NCI-H1417 (cell line): ENCODE measurements at places on chromosomes 16 and 17.

GRCh38 chr16:75541236-75541635 lies 5.3 kb upstream of the CHST5 start:
- DNase-seq: no peak

DNA sequence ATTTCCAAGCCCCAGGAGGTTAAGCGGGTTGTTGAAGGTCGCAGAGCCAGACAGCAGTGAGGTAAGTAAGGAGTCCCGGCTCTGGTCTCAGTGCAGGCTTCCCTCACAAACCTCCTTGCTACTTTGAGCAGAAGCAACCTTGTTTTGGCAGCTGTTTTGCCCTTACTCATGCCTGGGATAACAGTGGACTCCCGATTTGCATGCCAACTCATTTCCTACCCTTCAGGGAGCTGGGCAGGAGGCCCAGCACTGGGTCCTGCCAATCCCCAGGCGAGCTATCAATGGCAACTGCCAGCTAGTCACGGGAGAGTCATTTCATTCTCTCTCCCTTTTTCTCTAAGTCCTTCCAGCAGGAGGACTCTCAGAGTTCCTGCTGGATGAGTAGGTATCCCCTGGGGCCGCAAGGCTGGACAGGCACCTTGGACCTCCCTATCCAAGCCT lies 72.0 kb upstream of the KSR1 start:
- DNase-seq: no peak

- DNase-seq: peak; percentile 60
Measured at GRCh38 chr17:32590974-32591373, 104.2 kb downstream of the CDK5R1 start.

- DNase-seq: no peak
Measured at GRCh38 chr16:9862327-9862726, 319.9 kb downstream of the GRIN2A start.

DNA sequence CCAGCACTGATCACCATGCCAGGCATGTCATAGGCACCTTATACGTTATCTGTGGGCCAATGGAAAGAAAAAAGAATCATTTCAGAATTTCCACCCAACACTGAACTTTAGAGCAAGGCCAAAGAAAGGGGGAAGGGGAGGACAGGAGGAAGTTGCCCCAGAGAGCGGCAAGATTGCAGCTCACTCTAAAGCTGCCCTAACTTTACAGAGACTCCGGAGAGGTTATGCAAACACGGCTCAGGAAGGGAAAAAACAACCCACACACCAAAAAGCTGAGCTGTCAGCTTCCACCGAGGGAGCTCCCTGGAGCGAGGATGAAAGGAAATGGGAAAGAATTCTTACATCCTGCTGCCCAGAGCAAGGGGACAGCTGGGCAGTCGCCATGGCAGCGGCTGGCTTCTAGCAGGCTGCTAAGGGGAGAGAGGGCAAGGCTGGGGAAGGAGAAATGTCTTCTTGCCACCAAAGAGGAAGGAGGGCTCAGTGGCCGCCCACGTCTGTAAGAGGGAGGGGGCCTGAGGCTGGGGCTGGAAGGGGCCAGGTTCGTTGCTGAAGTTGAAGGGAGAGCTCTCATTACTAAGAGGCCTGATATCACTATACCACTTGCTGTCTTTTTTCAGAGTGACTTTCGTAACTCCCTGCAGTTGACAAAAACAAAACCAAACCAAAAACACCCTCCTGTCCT lies 18.2 kb downstream of the COTL1 start:
- no peak for DNase-seq

DNA sequence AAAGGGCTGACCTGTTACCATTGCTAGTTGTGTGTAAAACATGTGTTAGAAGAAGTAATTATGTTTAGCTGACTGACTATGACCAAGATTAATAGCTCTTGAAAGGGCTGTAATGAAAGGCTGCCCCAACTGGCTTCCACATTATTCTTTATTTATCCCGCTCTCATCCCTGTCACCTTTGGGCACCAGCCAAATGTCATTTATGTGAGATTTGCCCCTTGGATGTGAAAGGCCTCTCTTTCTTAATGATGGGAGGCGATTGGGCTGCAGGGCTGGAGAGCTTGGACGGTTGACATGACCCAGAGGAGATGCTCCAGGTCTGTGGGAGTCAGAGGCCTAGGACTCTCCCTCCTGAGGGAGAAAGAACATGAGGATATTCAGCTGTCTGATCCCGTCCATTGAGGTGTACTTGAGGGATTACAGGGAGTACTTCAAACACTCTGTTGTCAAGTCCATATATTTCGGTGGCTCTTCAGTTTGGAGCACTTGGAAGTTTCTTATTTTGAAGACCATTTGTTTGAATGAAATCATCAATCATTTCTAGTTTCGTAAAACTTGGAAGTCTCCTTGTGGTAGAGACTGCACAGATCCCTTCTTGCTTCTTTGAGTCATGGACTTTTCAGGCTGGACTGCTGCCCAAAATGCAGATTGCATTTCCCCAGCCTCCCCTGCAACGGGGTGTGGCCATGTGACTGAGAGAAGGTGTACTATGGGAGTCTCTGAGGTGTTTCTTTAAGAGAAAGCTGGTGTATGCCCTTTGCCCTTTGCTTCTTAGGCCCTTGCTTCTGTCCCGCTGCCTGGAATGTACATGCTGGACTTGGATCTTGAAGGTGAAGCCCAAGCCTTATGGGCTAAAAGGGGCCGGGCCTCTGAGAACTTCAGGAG lies 51.3 kb downstream of the FTO start:
- peak; percentile 97 for DNase-seq

- DNase-seq: no peak
Measured at GRCh38 chr17:41794540-41794975, 8.0 kb upstream of the JUP start.

DNA sequence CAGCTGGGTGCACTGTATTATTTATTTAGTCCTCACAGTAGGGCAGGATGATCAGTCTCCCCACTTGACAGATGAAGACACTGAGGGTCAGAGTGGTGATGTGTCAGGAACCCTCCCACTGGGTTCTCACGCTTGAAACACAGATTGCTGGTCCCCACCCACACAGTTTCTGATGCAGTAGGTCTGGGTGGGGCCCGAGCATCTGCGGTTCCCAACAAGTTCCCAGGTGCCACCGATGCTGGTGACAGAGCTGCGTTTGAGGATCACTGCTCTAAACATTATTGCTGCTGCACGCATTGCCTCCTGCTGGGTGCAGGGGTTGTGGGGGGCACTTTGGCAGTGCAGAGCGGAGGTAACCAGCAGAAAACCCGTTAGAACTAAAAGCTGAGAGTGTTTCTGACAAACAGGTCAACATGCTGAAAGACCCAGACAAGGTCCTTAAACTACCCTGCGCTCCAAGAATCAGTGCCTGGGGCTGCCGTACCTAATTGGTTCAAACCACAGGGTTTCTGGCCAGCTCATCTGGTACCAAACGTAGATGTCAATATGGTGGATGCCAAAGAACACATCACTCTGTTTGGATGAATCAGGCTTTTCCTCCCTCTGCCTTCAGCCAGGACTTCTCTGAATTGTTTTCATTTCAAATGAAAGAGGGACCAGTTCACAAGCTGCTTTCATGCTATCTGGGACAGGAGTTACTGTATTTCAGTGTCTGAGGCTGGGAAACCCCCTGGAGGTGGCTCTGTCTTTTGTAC lies 76.0 kb downstream of the ABCC1 start:
- no peak for DNase-seq

GRCh38 chr17:40602445-40603443 lies 37.5 kb upstream of the CCR7 start:
- DNase-seq: no peak

DNA sequence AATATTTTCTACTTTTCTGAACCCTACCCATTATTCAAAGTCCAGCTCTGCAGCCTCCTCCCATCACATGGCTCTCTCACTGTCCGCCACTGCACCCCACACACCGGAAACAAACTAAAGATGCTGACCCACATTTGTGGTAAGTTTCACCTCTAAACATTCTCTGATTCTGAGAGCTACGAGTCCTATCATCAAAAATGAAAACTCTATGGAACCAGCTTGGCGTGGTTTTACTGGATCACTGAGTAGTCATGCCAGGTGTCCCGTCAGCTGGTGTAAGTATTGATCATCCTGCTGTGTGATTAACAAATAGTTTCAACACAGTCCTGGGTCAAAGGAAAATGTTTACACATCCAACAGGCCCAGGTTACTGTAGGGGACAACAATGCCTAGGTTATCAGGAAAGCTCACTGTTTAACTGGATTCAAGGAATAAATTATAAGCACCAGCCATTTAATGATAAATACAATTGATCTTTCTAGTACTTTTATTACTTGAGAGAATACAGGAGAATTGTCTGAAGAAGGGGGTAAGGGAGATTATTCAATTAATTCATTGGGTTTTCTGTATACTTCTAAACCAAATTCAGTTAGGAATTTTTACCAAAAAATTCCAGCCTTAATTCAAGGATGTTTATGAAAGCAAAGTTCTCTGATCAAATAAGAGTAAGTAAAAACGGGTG lies 33.9 kb downstream of the CYTH1 start:
- no peak for DNase-seq

- DNase-seq: no peak
Measured at GRCh38 chr17:41777157-41777573, 9.3 kb downstream of the JUP start.

DNA sequence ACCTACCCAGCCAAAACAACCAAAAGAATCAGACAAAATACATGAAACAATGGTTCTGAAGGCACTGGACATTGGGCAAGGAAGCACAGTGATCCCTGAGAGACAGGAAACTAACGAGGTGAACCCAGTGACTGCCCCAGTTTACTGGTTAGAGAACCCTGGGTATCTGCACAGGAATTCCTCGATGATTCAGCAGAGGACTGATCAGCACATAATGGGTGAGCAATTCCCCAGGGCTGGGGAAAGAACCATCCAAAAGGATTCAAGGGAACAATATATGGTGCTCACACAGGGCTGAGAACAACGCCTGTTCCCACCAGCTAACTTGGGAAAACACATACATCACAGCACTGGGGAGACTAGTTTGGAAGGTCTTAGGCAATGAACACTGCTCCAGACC lies 167.2 kb downstream of the PARN start:
- DNase-seq: no peak

GRCh38 chr17:10109146-10109545 lies 89.3 kb downstream of the GAS7 start:
- DNase-seq: no peak

- DNase-seq: no peak
Measured at GRCh38 chr16:13300066-13300840, 398.9 kb downstream of the SHISA9 start.

GRCh38 chr16:56267888-56268287 lies 76.6 kb downstream of the GNAO1 start:
- DNase-seq: no peak
